Vein endothelial cell (primary cell): ENCODE measurements at places on chromosomes 7 and 10. TPM values are rescaled to one million over a fixed set of nuclear protein-coding genes. Genes with fewer than 3 reads are reported as not detected.

ACTR3C gene
- total RNA-seq, result 0.67 and 2.0 TPM in 2 replicates

TNS3 gene
- 16.0 and 19.6 TPM in 2 replicates for total RNA-seq

CPED1 gene
- total RNA-seq, result 0.65 and 2.5 TPM in 2 replicates

NPSR1 gene
- total RNA-seq, result not detected in 2 replicates

OR6V1 gene
- not detected in 2 replicates for total RNA-seq

TBXAS1 gene
- 2.5 and 2.9 TPM in 2 replicates for total RNA-seq

CUBN gene
- 7.1 and 11.8 TPM in 2 replicates for total RNA-seq

AZGP1 gene
- total RNA-seq, result not detected in 2 replicates

OR13A1 gene
- total RNA-seq, result not detected in 2 replicates

AKR1C8 gene
- total RNA-seq, result not detected in 2 replicates

DNAH11 gene
- 1.3 and 5.3 TPM in 2 replicates for total RNA-seq

RBP4 gene
- total RNA-seq, result not detected in 2 replicates

NODAL gene
- not detected in 2 replicates for total RNA-seq

POLR2J2 gene
- 5.3 and 8.5 TPM in 2 replicates for total RNA-seq

PDZD7 gene
- 0.38 and 1.3 TPM in 2 replicates for total RNA-seq

LIPK gene
- not detected in 2 replicates for total RNA-seq

CH25H gene
- 3.2 and 8.5 TPM in 2 replicates for total RNA-seq

PDGFA gene
- 61.3 and 74.8 TPM in 2 replicates for total RNA-seq

FFAR4 gene
- total RNA-seq, result not detected in 2 replicates
